ENCODE measurements at places on chromosomes 6 and 20. TPM values are rescaled to one million over a fixed set of nuclear protein-coding genes. Genes with fewer than 3 reads are reported as not detected.

DNA sequence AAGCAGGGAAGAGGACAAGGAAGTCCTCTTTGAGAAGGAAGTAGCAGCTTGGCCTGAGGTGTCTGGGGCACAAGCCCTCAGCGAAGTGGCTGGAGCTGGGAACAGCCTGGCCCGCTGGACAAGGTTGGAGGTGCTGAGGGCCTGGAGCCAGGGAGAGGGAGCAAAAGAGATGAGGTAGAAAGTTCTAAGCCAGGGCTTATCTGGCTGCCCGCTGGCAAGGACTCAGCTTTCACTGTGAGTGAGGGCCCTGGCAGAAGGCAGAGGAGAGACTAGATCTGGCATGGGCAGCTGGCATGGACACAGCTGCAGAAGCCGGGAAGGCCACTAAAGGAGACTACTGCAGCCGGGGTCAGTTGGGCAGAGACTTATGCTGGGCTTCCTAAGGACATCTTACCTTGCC lies 21.8 kb upstream of the PCMTD2 start:
- no peak overlapping the region for H3K4me3 ChIP-seq
- H3K27ac ChIP-seq: no peak overlapping the region
- no peak for DNase-seq
- H3K27me3 ChIP-seq: peaks cover 7% of the 10 kb centered on the region

- DNase-seq: no peak
- no peak overlapping the region for H3K27ac ChIP-seq
- peaks cover 27% of the 10 kb centered on the region for H3K27me3 ChIP-seq
Observed at GRCh38 chr20:48823960-48824498, 3.8 kb downstream of the PREX1 start.

Gene SLC26A8
- 0.02 TPM for polyA plus RNA-seq

Gene SIM1
- not detected for polyA plus RNA-seq

- no peak for DNase-seq
- H3K27ac ChIP-seq: no peak overlapping the region
- no peaks in the 10 kb centered on the region for H3K27me3 ChIP-seq
- H3K4me1 ChIP-seq: peaks cover 17% of the 10 kb centered on the region
Observed at GRCh38 chr6:33604941-33605854, 15.9 kb upstream of the ITPR3 start.

Gene FAM83B
- polyA plus RNA-seq: 30.3 TPM

DNA sequence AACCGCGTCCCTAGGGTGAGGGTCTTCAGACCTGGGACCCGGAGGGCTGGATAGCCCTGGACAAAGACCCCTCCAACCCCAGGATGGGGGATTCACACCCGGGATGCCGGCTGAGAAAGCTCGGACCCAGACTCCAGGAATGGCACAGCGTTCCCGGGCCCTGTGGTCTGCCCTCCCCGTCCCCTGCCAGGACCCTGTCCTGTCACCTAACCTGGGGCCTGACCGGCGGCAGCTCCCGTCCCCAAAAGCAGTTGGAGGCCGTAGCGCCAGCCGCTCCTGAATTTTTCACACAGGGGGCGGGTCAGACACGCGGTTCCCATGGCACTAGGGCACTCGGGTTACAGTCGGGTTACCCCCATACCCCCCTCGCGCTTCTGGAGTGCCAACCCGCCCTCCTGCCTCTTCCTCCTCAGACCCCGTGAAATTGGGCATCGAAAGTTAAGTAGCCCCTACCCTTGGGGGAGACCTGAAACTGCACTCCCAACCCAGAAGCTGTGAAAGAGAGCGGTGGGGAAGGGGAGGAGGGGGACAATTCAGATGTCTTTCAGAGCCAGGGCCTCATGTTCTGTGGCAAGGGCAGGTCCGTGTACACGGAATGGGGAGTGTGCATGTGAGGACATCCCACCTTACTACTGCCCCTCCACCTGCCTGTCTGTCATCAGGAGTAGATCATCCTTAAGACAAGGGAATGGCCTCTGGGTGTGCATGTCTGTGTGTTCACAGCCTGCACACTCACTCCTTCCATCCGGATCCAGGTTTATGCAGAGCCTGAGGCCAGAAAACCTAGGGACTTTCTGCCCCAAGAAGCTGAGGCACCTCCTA lies 595 bp downstream of the REM1 start:
- H3K36me3 ChIP-seq: no peaks in the 10 kb centered on the region
- DNase-seq: no peak
- no peaks in the 10 kb centered on the region for H3K4me1 ChIP-seq
- peaks cover 19% of the 10 kb centered on the region for H3K27me3 ChIP-seq

- no peak overlapping the region for H3K4me3 ChIP-seq
- H3K4me1 ChIP-seq: no peaks in the 10 kb centered on the region
- no peaks in the 10 kb centered on the region for H3K27me3 ChIP-seq
- H3K36me3 ChIP-seq: no peaks in the 10 kb centered on the region
Observed at GRCh38 chr6:121865811-121866210, 430.4 kb downstream of the GJA1 start.

GRCh38 chr20:51359947-51360346 lies 182.6 kb downstream of the NFATC2 start:
- H3K36me3 ChIP-seq: no peaks in the 10 kb centered on the region
- no peak overlapping the region for H3K4me3 ChIP-seq
- DNase-seq: no peak
- no peak overlapping the region for H3K27ac ChIP-seq
- H3K27me3 ChIP-seq: no peaks in the 10 kb centered on the region

- H3K4me1 ChIP-seq: peaks cover 12% of the 10 kb centered on the region
- DNase-seq: no peak
- H3K36me3 ChIP-seq: no peaks in the 10 kb centered on the region
- no peak overlapping the region for H3K4me3 ChIP-seq
- H3K27ac ChIP-seq: no peak overlapping the region
- H3K27me3 ChIP-seq: no peaks in the 10 kb centered on the region
Observed at GRCh38 chr6:136435101-136435500, 115.1 kb downstream of the MAP7 start.

- no peaks in the 10 kb centered on the region for H3K27me3 ChIP-seq
- DNase-seq: no peak
- H3K4me1 ChIP-seq: peaks cover 9% of the 10 kb centered on the region
- no peak overlapping the region for H3K27ac ChIP-seq
Observed at GRCh38 chr6:73680289-73680918, 15.6 kb upstream of the CD109 start.

DNA sequence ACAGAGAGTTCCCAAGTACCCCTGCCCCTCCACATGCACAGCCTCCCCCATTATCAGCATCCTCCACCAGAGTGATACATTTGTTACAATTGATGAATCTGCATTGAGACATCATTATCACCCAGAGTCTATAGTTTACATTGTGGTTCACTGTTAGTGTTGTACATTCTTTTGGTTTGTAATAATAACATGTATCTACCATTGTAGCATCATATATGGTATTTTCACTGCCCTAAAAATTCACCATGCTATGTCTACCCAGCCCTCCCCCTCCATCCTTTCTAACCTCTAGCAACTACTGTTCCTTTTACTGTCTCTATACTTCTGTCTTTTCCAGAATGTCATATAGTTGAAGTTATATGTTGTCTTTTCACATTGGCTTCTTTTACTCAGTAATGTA lies 273.9 kb upstream of the RNF217 start:
- no peak overlapping the region for H3K27ac ChIP-seq
- no peak overlapping the region for H3K4me3 ChIP-seq
- H3K27me3 ChIP-seq: peaks cover 5% of the 10 kb centered on the region

Gene C6orf15
- polyA plus RNA-seq: 0.08 TPM

GRCh38 chr6:4656106-4656505 lies 120.1 kb upstream of the CDYL start:
- H3K4me1 ChIP-seq: no peaks in the 10 kb centered on the region
- H3K27me3 ChIP-seq: no peaks in the 10 kb centered on the region
- H3K4me3 ChIP-seq: no peak overlapping the region
- DNase-seq: no peak
- no peaks in the 10 kb centered on the region for H3K36me3 ChIP-seq
- H3K27ac ChIP-seq: no peak overlapping the region

Gene HTR1E
- not detected for polyA plus RNA-seq

DNA sequence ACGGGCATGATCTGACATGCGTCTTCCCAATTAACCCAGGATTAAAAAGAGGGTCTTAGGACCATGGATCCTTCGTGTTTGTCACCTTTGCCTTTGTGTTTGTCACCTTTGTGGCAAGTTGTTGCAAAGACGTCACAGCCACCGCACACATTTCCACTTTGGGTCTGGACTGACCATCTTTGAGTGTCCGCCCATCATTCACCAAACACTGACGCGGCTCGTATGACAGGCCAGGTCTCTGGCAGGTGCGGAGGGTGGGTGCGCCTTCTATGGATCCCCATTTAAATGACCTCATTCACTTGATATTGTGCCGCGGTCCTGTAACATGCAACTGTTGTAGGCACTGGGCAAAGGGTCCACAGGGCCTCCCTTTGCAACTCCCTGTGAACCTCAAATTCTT lies 404.1 kb downstream of the TAF4 start:
- no peaks in the 10 kb centered on the region for H3K4me1 ChIP-seq
- H3K27ac ChIP-seq: no peak overlapping the region
- DNase-seq: no peak
- peaks cover 16% of the 10 kb centered on the region for H3K27me3 ChIP-seq

DNA sequence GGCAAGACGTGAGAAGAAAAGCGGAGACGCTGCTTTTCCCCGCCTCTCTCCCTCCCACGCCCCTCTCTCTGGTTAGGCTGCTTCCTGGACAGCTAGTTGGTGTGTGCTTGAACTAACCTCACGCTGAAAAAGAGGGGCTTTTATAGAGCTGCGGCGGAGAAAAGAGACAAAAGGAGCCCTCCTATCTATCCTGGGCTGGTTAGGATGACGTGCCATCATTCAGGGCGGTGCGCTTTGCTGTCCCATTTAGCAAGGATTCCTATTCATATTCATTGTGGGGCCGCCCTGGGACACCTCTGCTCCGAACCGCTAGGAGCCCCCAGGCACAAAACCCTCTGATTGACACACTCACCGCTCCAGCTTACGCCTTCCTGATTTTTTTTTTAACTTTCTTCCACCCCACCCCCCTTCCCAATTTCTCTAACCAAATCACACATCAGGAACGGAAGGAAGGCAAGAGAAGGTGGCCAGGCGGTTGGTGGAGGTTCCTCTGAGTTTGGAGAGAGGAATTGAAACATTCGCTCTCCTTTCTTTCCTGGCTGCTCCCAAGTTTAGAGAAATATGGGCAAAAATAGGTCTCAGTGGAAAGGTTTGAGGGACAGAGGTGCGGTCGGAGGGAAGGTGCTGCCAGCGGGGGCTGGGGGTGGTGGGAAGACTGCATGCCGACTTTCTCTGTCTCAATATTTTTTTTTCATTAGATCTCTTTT lies at the start of gene OLIG3:
TSS of gene OLIG3 (minus strand) at position 114 of the 707 bp plus-strand sequence. CDS start 224 bp downstream, outside the sequence.
- H3K4me1 ChIP-seq: peaks cover 3% of the 10 kb centered on the region
- peaks cover 97% of the 10 kb centered on the region for H3K27me3 ChIP-seq
- H3K4me3 ChIP-seq: no peak within 1 kb of the TSS
- H3K27ac ChIP-seq: no peak within 1 kb of the TSS
- no peaks in the 10 kb centered on the region for H3K36me3 ChIP-seq

GRCh38 chr6:5728351-5729079 lies 278.2 kb downstream of the NRN1 start:
- no peaks in the 10 kb centered on the region for H3K27me3 ChIP-seq
- no peak overlapping the region for H3K4me3 ChIP-seq
- no peaks in the 10 kb centered on the region for H3K36me3 ChIP-seq
- H3K4me1 ChIP-seq: peaks cover 6% of the 10 kb centered on the region
- DNase-seq: no peak
- no peak overlapping the region for H3K27ac ChIP-seq

Gene ULBP1
- 2.2 TPM for polyA plus RNA-seq

DNA sequence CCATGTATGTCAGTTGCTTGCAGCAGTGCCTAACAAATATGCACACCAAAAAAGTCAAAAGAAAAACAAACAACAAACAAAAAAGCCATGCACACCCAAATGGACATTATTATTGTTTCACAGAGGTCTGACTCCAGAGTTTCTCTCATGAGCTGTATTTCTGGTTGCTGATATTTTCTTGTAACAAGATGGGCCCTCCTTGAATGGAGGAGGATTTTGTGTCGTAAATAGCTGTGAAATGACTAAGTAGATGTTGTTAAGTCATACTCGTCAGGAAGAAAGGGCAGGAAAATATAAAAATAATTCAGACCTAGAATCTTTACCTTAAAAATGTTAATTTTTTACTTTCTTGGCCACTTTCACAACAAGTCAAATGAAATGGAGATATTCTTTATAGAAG lies 96.0 kb downstream of the PLEKHG1 start:
- H3K27me3 ChIP-seq: no peaks in the 10 kb centered on the region
- DNase-seq: no peak
- H3K27ac ChIP-seq: no peak overlapping the region
- no peaks in the 10 kb centered on the region for H3K36me3 ChIP-seq

DNA sequence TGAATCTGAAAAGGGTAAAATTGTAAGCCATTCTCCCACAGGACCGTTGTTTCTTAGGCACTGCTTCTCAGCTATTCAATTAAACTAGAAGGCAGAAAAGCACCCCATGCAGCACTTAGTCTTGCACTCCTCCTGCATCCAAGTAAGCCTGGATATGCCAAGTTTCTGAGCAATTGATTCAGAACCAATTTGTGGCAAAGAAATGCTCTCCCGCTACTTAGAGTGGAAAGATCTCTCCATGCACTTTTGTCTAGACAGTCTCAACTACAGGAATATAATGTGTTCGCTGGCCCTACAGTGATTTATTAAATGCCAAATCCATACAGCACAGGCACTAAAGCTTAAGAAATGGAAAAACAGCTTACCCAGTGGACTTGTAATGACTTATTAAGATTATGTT lies 338.5 kb downstream of the HACE1 start:
- H3K27me3 ChIP-seq: no peaks in the 10 kb centered on the region
- H3K36me3 ChIP-seq: no peaks in the 10 kb centered on the region
- DNase-seq: no peak
- H3K27ac ChIP-seq: no peak overlapping the region
- H3K4me1 ChIP-seq: no peaks in the 10 kb centered on the region
- H3K4me3 ChIP-seq: no peak overlapping the region

Gene RNF144B
- 6.9 TPM for polyA plus RNA-seq

Gene GGTLC1
- polyA plus RNA-seq: not detected

GRCh38 chr6:160121981-160122380 lies 366 bp downstream of the SLC22A1 start:
- DNase-seq: no peak
- H3K27ac ChIP-seq: no peak overlapping the region
- no peak overlapping the region for H3K4me3 ChIP-seq
- H3K36me3 ChIP-seq: peaks cover 15% of the 10 kb centered on the region
- H3K27me3 ChIP-seq: no peaks in the 10 kb centered on the region

DNA sequence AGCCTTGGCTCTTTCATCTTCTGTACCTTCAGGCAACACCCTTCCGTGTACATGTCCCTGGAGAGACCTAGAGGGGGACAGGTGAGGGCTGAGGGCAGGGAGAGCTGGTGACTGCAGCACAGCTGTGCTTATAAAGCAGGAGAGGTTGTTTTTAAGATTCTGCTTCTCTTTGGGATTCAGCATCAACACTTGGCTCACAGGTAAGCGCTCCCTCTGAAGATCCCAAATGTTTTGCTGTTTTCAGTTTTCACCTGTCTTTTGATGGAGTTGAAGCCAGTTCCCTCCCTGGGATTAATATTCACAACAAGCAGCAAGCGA lies 19.4 kb upstream of the TRAF3IP2 start:
- H3K36me3 ChIP-seq: no peaks in the 10 kb centered on the region
- DNase-seq: no peak
- H3K27ac ChIP-seq: no peak overlapping the region
- no peak overlapping the region for H3K4me3 ChIP-seq
- H3K4me1 ChIP-seq: peaks cover 37% of the 10 kb centered on the region
